ENCODE measurements at places on chromosomes 2 and 18.

DNA sequence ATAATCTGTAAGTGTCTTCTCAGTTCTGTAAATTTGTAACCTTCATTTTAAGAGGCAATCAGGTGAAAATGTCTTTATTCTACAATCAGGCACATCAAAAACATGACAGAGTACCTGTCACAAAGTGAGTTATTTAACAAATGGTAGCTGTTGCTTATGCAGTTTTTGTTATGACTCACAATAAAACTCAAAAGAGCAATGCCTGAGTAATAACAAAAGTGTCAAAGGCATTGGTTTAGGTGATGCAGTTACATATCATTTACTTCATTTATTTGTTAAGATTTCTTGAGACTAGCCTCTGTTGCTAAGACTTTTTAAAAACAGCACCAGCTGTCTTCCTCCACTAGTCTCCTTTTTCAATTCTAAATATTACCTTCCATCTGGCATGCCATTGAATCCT, 177.8 kb downstream of the KIAA1328 start:
- no peak for DNase-seq

- DNase-seq, result peak; percentile 41
These were observed 102.8 kb upstream of the CTDP1 start for GRCh38 chr18:79576686-79577351.

- DNase-seq, result no peak
These were observed 5.0 kb downstream of the RBKS start for GRCh38 chr2:27885234-27885633.

DNA sequence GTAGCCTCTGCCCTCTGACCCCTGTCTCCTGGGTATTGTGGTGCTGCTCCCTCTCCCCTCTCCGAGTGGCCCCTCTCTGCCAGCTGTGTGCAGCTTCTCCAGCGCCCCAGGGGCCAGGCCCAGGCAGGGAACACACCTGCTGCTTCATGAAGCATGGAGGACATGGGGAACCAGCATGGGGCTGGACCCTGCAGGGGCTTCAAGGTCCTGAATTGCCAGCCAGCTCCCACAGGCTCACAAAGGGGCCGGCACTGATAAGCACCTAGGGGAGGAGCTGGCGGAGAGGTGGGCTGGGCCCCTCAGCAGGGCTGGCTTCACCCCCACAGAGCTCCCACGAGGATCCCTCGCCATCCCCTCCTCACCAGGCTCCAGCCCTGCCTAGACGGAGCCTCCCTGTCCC, 77.4 kb upstream of the GPC1 start:
- no peak for DNase-seq

GRCh38 chr18:79451237-79452125, 55.8 kb downstream of the NFATC1 start:
- peak; percentile 69 for DNase-seq

DNA sequence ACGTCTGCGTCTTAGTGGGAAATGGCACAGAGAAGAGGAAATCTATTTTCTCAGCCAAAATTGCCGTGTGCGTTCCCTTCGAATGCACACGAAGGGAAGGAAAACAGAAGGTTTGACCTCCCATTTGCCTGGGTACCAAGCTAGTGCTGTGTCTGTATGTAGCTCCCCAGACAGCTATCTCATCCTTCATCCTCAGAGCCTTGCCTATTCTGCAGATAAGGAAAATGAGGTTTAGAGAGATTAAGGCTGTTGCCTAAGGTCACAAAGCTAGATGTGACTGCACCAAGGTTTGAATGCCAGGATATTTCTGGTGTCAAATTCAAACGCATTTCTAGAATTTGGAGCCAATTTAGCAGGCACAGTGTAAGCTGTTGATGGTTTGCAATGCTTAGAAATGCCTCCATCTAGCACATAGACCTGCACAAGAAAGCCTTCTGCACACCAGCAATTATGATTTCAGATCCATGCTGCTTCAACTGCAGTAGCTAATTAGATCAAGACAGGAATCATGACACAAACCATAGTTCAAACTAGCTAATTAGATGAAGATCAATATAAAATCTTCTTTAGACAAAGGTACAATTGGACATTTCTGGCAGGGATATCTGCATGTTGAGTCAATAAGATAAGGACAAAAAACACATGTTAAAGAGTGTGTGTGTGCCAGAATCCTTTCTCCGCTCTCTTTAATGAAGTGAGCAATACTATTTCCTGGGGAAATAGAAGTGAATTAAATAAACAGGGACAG, 115.1 kb downstream of the CMPK2 start:
- no peak for DNase-seq

- no peak for DNase-seq
These were observed 184.7 kb downstream of the EIPR1 start for GRCh38 chr2:3192920-3193319.
